HT1080 (cell line): ENCODE measurements at places on chromosomes 2 and 18. TPM values are rescaled to one million over a fixed set of nuclear protein-coding genes. Genes with fewer than 3 reads are reported as not detected.

GRCh38 chr2:45070113-45070652 is 60.9 kb upstream of the SIX2 start:
- DNase-seq, result no peak

GRCh38 chr2:165057931-165058330 is 102.6 kb upstream of the SLC38A11 start:
- DNase-seq, result no peak

GRCh38 chr2:37812414-37812813 is 112.7 kb upstream of the RMDN2 start:
- no peak for DNase-seq

DNA sequence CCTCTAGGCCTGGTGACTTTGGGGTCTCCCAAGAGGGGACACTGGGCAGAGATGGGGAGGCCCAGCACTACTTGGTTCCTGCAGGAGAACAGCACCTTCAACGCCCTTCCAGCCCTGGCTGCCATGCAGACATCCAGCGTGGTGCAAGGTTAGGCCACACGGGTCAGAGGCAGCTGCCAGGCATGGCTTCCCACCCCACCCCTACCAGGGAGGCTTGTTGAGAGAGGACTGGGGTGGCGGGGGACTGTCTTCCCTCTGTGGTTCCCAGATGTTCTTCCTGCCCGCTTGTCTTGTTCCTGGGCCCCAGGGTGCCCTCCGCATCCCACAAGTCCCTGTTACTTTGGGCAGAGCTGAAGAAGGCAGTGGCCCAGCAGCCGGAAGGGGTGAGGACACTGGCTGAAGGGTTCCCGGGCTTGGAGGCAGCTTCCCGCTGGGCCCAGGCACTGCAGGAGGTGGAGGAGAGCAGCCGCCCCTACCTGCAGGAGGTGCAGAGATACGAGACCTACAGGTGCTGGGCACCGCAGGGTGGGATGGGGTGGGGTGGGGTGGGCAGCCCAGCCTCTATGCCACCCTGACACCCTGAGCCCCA is 4.5 kb downstream of the PROM2 start:
- no peak for DNase-seq

GRCh38 chr2:188931361-188931760 is 42.8 kb upstream of the COL3A1 start:
- no peak for DNase-seq

- DNase-seq, result no peak
These were observed 115.2 kb upstream of the ARL5A start for GRCh38 chr2:151943461-151943860.

GRCh38 chr2:75949385-75950030 is 238.8 kb upstream of the GCFC2 start:
- DNase-seq, result no peak

- no peak for DNase-seq
These were observed 541.8 kb downstream of the SOX11 start for GRCh38 chr2:6233993-6234392.

DNA sequence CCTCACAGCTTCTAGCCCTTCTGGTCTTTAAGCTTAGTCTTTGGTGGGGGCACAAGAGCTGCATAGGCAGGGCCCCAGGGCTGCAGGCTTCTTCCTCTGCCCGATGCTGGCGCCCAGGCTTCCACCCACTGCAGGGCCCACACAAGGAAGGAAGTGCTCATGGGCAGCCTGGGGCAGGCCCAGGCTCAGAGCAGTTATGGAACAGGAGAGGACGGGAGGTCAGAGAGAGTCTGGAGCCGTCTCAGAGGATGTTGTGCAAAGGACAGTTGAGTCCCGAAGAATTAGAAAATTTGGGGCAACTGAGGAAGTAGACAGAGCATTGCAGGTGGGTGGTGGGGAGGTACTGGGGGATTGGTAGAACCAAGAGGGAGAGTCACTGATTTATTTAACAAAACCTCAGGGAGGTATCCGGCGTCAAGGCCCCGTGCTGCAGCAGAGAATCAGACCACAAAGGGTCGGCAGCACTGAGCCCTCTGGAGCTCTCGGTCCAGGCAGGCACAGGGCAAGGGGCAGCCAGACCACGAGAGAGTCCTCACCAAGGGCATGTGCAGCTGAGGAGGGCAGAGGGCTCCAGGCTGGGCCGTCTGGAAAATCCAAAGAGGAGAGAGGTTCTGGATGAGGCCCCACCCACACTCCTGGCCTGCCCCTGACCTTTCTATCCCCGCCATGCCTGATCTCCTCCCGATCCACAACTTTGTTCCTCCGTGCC is 110.8 kb upstream of the GLI2 start:
- DNase-seq, result no peak

GRCh38 chr18:79530821-79531220 is 135.1 kb downstream of the NFATC1 start:
- no peak for DNase-seq

DNA sequence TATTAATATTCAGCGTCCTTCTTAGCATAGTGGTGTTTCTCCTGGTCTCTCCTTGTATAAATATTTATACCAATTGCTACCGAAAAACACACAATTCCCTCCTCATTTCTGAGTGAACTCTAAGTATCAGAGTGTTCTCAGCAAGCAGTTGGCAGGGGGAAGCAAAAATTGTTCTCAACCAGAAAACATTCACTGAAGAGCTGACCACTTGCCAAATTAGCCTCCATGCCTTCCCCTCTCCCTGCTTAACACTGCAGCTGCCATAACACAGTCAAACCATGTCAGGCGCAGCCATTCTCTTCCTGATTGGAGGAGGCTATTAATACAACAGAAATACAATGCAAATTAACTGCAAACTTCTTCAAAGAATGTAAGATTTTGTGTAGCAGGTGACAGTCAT is 105.0 kb downstream of the COL6A3 start:
- DNase-seq, result no peak

DNA sequence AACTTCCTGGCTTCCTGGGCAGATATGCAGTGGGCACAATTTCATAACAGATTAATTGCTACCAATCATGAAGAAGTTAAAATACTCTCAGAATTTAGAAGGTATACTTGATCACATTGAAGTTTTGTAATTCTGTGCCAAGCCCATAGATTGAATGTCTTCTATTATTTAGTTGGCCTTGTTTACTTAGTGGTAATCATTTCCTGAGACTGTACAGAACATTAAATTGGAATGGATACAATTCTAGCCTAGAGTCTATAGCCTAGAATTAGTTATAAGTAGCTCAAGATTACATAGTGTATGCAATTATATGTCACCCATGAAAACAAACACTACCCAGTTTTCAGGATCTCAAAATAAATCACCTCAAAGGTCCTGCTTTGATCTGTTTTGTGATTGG is 615.8 kb downstream of the XIRP2 start:
- no peak for DNase-seq

GRCh38 chr18:78090584-78090983 is 840.9 kb downstream of the GALR1 start:
- DNase-seq, result no peak

DNA sequence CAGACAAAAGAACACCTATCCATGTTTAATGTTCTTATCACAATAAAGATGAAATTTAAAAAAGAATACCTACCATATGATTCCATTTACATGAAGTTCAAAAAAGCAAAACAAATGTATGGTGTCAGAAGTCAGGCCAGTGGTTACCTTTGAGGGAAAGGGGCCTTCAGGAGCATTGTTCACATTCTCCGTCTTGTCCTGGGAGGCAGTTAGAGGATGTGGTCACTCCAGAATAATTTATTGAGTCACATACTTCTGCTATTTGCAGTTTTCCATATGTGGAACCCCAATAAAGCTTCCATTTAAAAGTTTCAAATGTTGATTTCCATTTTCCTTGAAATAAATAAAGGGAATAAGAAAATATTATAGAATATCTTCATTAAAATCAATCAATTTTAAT is 41.6 kb upstream of the POU3F3 start:
- peak; percentile 29 for DNase-seq

DNA sequence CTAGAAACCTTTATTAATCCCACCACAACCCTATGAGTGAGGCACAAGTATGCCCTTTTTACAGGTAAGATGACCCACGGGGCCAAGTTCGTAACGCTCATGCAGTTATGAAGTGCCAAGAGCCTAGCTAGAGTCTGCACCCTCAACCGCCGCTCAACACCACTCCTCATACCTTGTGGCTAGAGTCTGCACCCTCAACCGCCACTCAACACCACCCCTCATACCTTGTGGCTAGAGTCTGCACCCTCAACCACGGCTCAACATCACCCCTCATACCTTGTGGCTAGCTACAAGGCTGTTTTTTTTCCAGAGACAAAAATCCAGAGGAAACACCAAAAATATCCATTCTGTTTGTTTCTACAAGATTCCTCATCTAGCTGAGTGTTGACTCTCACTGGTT is 4.6 kb downstream of the TXNL4A start:
- no peak for DNase-seq

DNA sequence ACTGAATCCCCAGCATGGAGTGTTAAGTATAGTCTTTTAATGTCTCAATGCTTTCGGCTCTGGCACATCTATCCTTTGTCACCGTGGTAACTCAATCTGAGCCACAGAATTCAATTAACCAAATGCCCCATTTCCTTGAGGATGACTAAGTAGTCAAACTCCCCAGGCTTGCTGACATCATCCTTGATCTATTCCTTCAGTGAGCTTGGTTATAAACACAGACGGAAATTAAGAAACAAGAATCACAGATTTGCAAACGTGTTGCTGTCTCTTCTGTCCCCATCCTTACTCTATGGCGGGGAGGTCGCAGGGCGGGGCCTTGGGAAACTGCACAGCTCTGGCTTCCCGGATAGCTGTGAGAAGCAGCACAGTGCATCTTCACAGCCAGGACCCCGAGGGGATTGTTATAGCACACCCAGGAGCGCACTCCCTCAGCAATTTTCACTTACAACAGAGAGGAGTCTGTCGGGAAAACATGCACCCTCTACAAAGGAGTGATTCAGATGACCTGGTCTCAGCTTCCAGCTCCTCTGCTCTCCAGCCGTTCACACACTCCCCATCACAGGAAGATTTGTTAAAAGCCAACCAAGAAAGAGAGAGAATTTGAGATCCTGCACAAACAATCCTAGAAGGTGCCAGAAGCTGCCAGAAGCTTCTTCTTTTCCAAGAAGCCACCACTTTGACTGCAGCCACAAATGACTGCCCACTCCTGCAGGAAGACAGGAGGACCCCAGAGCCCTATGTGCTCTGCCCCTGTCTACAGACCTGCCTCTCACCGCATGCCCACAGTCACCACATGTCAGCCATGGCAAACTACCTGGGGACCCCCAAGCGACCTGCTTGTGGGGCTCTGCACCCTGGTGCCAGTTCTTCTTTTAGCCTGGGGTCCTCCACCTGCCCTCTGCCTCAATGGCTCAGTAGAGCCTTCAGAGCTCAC is 44.9 kb upstream of the YWHAQ start:
- DNase-seq, result peak; percentile 97

- DNase-seq, result no peak
These were observed 93.7 kb upstream of the EHBP1 start for GRCh38 chr2:62611854-62612253.

GRCh38 chr2:12326449-12327190 is 390.1 kb upstream of the TRIB2 start:
- DNase-seq, result no peak

GRCh38 chr2:33529771-33530481 is 53.5 kb downstream of the RASGRP3 start:
- DNase-seq, result peak; percentile 85

DNA sequence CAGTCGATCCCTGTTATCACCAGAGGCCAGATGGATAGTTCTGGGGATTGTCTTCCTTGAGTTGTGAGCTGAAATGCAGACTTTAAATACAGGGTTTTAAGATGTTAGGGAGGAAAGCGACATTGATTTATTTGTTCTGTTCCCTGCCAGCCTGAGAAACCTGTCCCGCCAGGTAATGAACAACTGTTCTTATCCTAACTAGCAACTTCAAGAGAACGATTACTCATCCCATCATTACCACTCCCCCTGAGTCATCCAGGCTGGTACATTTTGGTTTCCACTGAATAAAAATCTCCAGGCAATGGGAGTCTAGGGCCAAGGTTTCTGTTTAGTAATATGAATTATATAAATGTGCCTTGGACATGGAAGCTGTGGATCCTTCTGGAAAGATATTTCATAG is 131.2 kb downstream of the LYPD6B start:
- DNase-seq, result peak; percentile 81

DNA sequence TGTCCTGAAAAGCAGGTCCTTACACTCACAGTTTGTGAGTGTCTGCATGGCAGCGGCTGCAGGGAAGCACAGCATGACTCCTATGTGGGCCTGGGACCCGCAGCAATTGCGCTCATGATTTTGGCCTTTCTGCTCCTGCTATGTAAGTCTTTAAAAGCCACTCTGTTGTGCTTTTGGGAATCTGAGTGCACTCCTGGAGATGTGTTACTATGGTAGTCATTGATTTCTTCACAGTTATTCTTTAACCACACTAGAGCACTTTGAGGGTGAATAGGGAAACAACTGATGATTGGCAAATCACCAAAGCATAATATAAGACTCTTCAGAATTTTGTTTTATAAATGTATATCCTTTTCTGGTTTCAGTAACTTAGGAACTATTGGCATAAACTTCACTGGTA is 40.9 kb downstream of the DSG2 start:
- DNase-seq, result no peak

GRCh38 chr2:164967781-164968228 is 12.5 kb upstream of the SLC38A11 start:
- peak; percentile 76 for DNase-seq

DNA sequence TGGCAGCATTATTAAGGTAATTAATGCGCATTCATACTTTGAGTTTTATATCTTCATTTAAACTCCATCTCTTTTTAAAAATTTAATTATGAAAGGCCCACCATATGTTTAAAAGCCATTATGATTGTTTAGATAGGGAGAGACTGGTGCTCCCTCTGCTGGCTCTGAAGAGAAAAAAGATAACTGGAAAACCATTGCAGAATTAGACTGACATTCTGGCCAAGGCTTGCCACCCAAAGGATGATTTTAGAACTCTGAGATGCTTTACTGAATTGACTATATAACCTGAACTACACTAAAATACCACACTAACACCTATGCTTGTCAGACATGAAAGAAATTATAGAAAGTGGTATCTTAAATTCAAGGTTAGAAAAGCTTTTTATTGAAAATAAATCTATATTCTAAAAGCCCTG is 127.6 kb upstream of the SPOPL start:
- DNase-seq, result peak; percentile 40

DNA sequence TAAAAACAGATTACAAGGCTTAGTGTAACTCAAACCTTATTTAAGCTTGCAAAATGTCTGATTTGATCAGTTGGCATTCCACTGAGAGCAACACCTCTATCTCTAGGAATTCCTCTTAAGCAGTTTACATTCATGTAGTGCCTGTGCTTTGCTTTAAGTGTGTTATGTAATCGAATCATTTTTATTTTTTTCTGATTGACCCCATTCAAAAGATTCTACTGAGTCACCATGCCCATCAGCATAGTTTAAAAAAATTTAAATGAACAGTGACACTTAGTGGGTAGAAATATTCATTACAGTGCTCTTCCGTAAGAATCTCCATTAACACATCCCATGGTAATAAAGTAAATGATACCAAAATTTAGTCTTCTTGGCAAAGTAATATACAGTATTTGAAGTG is 67.8 kb upstream of the SLC4A10 start:
- peak; percentile 20 for DNase-seq

- DNase-seq, result peak; percentile 8
These were observed 501 bp downstream of the RETREG2 start for GRCh38 chr2:219178377-219179175.

The NEU4 gene
- total RNA-seq, result 1.4 TPM in 1 of 2 replicates, not detected in the other

The TRAK2 gene
- total RNA-seq, result 11.7 and 14.4 TPM in 2 replicates

The FAM124B gene
- total RNA-seq, result not detected in 2 replicates

The ARHGAP15 gene
- total RNA-seq, result 0.13 TPM in 1 of 2 replicates, not detected in the other

The ERBB4 gene
- 0.02 TPM in 1 of 2 replicates, not detected in the other for total RNA-seq

The POTEJ gene
- not detected in 2 replicates for total RNA-seq

The ALLC gene
- not detected in 2 replicates for total RNA-seq

The FAM237A gene
- total RNA-seq, result not detected in 2 replicates

The HOXD3 gene
- not detected in 2 replicates for total RNA-seq

The BMP10 gene
- not detected in 2 replicates for total RNA-seq

The ARHGAP28 gene
- 2.5 TPM in 1 of 2 replicates, not detected in the other for total RNA-seq

The MCFD2 gene
- total RNA-seq, result 276 and 350 TPM in 2 replicates

The UGT1A4 gene
- not detected in 2 replicates for total RNA-seq

The C2orf80 gene
- total RNA-seq, result not detected in 2 replicates
